ENCODE measurements at places on chromosomes 4 and X.

GRCh38 chr4:146124023-146124680 lies 51.4 kb upstream of the LSM6 start:
- DNase-seq = peak; percentile 41

DNA sequence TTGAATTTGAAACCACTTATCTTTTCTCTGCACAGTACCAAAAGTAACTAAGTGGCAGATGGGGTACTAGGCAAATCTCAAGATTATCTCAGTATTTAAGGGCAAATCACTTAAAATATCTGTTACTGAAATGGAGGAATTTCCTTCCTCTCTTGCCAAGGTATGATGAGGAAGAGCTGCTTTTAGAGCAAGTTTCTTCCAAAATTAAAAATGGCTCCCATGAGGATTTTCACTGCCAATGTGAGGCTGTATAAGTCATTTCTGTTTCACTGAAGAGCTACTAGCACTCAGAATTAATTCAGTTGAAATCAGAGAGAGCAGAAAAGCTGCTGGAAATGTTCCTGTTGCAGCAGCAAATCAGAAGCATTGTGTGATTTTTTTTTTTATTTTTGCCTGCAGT lies 43.4 kb downstream of the GABRB1 start:
- no peak for DNase-seq

DNA sequence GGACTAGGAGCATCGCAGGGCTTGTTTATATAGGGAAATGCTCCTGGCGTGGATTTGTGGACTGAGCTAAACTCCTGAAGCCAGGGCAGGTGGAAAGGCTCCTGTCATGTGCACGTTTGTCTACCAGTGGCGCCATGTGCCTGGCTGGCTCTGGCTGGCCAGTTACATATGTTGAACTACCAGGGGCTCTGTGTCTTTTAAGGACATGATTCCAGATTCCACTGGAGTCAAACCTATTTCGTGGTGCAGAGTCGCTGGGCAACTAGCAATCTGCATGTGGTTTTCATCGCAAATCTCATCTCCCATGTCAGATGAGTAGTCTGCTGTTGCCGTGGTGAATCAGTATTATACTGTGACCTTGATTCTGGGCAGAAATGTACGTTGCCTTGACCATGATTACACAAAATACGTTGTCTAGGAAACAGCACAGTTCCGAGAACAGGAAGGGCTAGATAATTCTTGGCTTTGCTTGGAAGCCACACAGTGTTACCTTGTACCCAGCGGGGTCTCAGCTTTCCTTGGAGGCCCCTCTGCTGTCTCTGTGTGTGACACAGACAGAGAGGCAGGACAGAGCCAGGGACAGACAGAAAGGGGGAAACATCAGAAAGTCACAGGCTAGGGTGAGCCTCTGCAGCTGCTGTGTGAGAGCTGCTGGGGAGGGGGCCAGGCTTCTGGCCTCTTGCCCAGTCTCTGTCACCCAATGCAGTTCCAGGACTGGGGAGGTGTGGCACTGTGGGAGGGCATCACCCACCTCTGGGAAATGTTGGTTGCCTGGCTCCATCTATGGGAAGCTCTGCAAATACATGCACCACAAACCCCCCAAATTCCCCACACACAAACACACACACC lies 19.2 kb downstream of the PNMA6E start:
- no peak for DNase-seq

- no peak for DNase-seq
Measured at GRCh38 chr4:1611501-1611870, 72.6 kb downstream of the FAM53A start.

DNA sequence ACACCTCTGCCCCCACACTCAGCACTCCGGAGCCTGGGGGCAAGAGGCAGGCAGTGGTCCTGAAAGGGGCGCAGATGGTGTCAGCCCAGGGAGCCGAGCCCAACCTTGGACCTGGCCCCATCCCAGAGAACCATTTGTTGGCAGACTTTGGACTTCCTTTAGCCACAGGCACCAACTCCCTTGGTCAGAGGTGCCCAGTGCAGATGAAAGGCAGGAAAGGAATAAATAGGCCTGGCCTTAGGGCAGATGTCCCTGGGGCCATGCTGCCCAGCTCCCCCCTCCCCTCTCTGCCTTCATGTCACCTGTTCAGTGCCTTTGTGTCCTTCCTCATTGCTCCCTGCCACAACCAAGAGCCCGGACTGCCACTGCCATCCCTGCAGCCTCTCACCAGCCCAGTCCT lies 52.8 kb downstream of the SEL1L3 start:
- no peak for DNase-seq

DNA sequence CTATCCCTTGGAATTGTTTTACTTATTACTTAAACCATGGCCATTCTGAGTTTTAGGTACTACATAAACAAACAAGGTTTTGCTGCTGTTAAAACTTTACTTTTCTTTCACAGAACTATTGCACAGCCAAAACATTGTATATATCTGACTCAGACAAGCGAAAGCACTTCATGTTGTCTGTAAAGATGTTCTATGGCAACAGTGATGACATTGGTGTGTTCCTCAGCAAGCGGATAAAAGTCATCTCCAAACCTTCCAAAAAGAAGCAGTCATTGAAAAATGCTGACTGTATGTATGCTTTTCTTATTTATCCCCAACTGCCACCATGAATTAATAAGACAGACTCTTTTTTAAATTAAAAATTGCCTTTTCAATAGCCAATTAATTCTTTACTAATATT lies 69.8 kb downstream of the CCKAR start:
- no peak for DNase-seq

DNA sequence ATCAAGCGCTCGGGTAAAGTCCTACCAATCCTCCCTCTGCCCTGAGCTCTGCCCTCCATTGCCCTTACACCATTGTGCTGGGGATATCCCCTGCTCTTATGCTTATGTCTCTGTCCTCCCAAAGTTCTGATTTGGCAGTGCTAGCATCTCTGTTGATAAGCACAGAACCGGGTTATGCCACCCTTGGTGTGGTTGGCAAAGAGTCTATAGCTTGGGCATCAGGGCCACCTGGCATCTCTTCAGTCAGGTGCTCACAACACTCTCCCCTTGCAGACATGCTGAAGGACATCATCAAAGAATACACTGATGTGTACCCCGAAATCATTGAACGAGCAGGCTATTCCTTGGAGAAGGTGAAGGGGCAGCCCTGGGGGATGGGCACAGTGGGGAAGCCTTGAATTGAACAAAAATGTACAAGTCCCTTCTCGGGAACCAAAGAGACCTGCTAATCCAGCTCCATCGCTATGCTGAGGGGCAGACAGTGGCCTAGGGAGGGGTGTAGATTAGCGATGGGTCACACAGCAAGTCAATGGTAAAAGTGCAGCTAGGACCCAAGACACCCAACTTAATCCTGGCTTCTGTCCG lies 3.8 kb downstream of the MAGED2 start:
- no peak for DNase-seq

GRCh38 chrX:9659571-9660195 lies 106.0 kb downstream of the GPR143 start:
- no peak for DNase-seq

DNA sequence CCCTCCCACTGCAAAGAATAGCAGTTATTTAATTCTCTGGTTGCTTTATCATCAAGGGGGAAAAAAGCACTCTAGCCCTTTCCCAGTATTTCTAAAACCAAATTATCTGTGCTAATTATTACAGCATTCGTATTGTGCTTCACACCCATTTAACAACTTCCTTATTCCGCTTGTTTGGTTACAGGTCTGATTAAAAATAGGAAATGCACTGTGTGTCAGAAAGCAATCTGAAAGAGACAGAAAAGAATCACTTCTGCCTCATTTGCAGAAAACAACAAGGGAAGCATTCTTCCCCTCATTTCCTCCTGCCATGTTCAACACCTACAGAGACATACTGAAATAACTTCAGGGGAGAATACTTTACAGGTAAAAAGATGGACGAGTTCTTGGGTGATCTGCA lies 114.9 kb upstream of the MAP3K15 start:
- peak; percentile 47 for DNase-seq

GRCh38 chr4:150236626-150237025 lies 158.4 kb downstream of the DCLK2 start:
- DNase-seq = no peak

DNA sequence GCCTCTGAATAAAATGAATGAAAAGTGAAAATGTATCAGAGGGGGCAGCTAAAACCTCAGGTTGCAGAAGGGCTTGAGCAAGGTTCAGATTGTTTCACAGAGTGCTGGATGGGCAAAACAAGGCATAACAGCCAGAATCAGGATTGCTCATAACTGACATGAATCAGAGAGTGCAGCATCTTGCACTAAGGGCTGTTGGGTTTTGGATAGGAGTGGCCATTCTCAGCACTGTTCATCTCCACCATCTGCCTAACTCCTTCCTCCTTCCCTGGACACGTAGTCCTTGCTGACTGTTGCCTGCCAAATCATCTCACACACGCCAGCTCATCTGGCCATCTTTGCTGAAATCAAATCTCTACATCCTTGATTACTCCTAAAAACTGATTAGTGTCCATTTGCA lies 75.3 kb upstream of the C1QTNF7 start:
- DNase-seq = no peak

DNA sequence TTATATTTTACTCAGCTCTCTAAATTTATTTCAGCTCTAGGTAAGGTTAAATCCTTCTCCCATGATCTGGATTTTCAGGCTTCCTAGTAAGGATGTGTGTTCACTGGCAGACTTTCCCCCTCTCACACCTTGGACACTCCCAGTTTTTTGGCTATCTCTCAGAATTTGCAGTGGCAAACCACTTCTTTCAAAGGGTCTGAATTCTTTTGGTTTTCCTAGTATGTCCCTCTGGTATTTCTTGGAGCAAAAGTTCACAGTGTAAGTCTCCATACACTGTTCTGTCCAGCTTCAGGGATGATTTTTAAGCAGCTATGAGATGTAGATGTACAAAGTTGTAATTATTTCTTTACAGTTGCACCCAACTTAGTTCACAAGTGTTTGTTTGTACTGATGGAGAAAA lies 653.8 kb upstream of the GALNT7 start:
- no peak for DNase-seq

- DNase-seq = no peak
Measured at GRCh38 chrX:45954026-45954425, 591.2 kb downstream of the ZNF674 start.

- no peak for DNase-seq
Measured at GRCh38 chrX:150337026-150337425, 26.1 kb upstream of the MAMLD1 start.

DNA sequence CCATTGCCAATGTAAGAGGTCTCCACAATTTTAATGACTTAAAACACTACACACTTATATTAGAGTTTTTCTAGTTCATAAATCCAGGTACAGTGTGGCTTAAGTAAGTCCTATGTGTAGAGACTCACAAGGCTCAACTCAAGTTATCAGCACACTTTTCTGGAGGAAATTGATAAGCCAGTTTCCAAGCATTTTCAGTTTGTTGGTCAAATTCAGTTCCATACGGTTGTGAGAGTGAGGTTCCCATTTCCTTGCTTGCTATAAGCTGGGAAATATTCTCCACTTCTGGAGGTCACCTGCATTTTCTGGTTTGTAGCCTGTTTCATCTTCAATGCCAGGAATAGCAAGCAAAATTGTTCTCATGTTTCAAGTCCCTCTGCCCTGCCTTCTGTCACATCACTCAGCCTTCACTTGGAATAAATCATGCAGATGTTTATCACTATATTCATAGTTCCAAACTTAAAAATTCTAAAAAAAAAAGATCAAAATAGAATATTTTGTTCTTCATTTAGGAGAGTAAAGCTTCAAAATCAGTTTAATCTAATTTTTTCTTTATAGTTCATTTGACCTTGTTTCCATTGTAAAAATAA lies 1137.5 kb upstream of the INTU start:
- DNase-seq = no peak
